NCI-H1930 (cell line): ENCODE measurements at places on chromosomes 1 and 21.

GRCh38 chr1:155976062-155976912 is 2.1 kb downstream of the ARHGEF2 start:
- no peak for DNase-seq

DNA sequence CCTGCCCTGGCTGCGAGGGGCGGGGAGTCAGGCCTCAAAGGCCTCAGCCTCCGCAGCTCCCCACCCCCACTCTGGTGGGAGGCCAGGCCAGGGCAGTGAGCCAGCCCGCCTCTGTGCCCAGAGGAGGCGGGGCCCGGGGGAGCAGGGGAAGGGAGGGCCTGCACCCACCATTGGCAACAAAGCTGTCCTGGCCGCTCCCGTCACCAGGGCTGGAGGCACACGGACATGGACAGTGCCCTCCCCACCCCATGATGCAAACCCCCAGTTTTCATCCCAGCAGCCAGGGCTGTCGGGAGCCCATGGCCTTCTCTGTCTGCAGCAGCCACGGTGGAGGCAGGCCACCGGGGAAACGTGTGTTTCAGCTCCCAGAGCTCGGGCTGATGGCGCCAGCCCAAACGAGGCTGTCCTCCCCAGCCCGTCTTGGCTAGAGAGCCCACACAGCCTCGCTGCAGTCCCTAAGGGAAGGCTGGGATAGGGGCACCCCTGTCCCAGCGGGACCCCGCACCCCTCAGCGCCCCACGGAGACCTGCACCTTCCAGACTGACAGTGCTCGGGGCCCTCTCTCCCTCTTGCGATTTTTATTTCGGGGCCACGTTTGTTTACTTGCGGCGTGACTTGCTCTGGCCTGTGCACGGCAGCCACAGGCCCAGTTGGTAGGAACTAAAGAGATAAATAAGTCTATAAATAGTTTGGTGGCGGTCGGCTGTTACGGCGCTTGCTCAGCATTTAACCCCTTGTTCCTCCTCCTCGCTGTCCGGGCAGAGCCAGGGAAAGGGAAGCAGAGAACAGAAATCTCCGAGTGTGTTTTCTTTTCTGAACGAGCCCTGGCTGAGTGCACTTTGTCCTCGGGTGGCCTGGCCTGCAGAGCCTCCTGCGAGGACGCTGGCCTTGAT is 101.8 kb downstream of the PRDM16 start:
- DNase-seq, result no peak

- no peak for DNase-seq
Observed at GRCh38 chr1:234975122-234975940, 153.3 kb downstream of the TOMM20 start.

DNA sequence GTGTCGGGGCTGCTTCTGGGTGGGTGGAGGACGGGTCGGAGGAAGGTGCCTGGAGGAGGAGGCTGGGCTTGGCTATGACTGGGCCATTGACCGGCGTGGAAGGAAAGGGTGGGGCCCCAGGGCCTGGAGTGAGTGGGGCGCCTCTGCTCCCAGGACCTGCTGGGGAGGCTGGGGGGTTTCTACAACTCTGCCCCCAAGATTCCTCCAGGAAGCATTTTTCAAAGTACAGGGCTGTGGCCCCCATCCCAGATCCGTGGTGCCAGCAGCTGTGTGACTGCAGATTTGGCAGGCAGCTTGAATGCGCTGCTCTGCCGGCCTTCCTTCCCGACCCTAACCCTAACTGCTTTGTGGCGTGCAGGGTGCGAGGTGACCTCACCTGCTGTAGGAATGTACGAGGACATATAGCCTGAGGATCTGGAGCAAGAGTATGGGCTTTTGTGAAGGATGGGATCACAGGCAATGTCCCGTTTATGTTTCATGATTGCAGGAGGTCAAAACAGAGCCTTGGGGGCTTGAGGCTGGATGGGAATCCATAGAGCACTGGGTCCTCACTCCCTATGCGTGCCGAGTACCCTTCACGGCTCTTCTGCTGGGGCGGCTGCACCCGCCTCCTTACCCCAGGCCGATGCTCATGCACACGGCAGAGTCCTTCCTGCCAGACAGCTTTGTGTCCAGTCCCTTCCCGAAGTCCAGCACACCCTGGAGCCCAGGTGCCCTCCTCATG is 24.7 kb downstream of the TRPM2 start:
- no peak for DNase-seq

DNA sequence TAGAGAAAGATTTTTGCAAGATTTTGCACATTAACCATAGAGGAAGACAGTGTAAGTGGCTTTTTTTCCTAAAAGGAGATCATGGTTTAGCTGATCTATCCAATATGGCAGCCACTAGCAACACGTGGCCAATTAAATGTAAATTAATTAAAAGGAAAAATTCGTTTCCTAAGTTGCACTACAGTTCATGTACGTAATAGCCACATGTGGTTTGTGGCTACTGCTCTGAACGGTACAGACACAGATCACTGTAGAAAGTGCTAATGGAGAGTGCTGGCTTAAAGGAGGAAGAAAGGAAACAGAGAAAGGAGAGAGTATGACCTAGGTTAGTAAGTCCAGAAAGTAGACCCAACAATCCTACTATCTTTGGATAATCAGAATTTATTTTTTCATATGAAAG is 170.8 kb downstream of the SIPA1L2 start:
- no peak for DNase-seq

DNA sequence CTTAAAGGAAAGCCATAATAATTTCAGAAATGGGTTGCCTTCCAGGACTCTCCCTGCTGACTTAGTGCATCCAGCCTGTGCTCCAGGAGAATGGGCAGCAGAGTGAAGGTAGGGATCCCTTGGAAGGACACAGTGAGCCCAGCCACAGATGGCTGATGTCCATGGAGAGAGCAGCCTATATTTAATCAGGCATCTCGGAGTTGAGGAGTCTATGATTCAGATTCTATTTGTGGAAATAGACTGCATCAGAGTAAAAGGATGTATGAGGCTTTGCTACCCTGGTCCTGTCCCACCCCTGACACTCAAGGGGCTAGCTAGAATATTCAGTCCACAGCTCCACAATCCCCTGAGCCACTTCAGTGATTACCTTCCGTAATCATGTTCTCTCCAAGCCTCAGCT is 43.8 kb upstream of the PBX1 start:
- no peak for DNase-seq
